ENCODE measurements at places on chromosomes 12 and 14. TPM values are rescaled to one million over a fixed set of nuclear protein-coding genes. Genes with fewer than 3 reads are reported as not detected.

ANKRD33 gene
- total RNA-seq = 0.81 TPM

ZCCHC8 gene
- total RNA-seq = 37.3 TPM

ZDHHC22 gene
- 11.3 TPM for total RNA-seq

AMN gene
- total RNA-seq = 1.9 TPM

IL26 gene
- not detected for total RNA-seq

EXOC3L4 gene
- total RNA-seq = 0.42 TPM

C12orf56 gene
- 1.5 TPM for total RNA-seq

TMEM179 gene
- total RNA-seq = 11.4 TPM

CMA1 gene
- total RNA-seq = not detected

GUCY2C gene
- total RNA-seq = 1.3 TPM

FGF23 gene
- total RNA-seq = 0.24 TPM

CDKL1 gene
- total RNA-seq = 1.8 TPM

FBRSL1 gene
- 90.8 TPM for total RNA-seq

SLCO1B1 gene
- 0.09 TPM for total RNA-seq

MYBPC1 gene
- not detected for total RNA-seq

SERPINA3 gene
- total RNA-seq = not detected

FCF1 gene
- total RNA-seq = 85.6 TPM

AKAP6 gene
- total RNA-seq = 1.1 TPM

NCOR2 gene
- total RNA-seq = 226 TPM

FAM186B gene
- total RNA-seq = 0.46 TPM

GPR137C gene
- total RNA-seq = 4.3 TPM

PIANP gene
- total RNA-seq = 5.2 TPM

KCNJ8 gene
- total RNA-seq = 0.15 TPM

B4GALNT1 gene
- 2.6 TPM for total RNA-seq

ANKS1B gene
- 3.4 TPM for total RNA-seq

MDGA2 gene
- total RNA-seq = 2.1 TPM

INHBC gene
- total RNA-seq = not detected

SINHCAF gene
- 501 TPM for total RNA-seq

SIX6 gene
- not detected for total RNA-seq

ASCL1 gene
- total RNA-seq = 0.20 TPM

MGAT4C gene
- total RNA-seq = 2.1 TPM

LDHB gene
- total RNA-seq = 1,353 TPM

ANO4 gene
- total RNA-seq = 5.7 TPM

FZD10 gene
- 0.55 TPM for total RNA-seq

C14orf119 gene
- 65.1 TPM for total RNA-seq

ABCC9 gene
- not detected for total RNA-seq

MMP19 gene
- 1.7 TPM for total RNA-seq

L3HYPDH gene
- total RNA-seq = 15.7 TPM

HAL gene
- total RNA-seq = 0.11 TPM

ACYP1 gene
- total RNA-seq = 18.9 TPM

TMEM19 gene
- 18.4 TPM for total RNA-seq

P2RX4 gene
- 8.1 TPM for total RNA-seq

ART4 gene
- not detected for total RNA-seq

KRT75 gene
- not detected for total RNA-seq

KCNA5 gene
- 0.09 TPM for total RNA-seq

IFT81 gene
- 9.7 TPM for total RNA-seq

CLEC2B gene
- not detected for total RNA-seq

IL25 gene
- not detected for total RNA-seq

PIWIL1 gene
- total RNA-seq = not detected

TMEM63C gene
- 1.7 TPM for total RNA-seq
